Heart right ventricle (tissue), 16 donors: ENCODE measurements at places on chromosomes 2 and 18. TPM values are rescaled to one million over a fixed set of nuclear protein-coding genes. Genes with fewer than 3 reads are reported as not detected.

DNA sequence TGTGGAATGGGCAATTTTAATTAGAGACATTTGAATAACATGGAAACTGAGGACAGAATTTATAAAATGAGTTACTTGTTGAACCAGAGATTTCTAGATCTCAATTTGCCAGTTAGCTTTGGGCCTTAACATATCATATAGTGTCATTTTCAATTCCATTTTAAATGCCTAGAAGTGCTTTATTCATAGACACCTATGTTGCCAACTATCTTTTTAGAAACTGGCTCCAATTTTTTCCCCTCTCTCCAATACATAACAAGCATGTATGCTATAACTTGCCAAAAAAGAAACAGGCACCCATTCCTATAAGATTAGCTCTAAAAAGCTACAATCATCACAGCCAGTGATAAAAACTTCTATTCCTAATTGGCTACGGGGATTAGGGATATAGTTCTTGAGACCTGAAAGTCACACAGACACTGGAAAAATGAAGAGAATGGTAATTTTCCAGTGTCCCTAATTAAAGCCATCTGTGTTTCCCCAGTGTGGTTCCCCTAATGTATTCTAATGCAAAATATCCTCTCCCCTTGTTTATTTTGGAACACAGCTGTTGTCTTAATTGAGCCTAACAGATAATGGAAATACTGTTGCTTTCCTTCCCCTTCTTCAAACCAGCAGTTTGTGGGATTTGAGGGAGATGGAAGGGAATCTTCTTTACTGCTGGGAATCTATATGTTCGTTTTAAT lies 205.5 kb upstream of the FSHR start:
- no peak for DNase-seq

DNA sequence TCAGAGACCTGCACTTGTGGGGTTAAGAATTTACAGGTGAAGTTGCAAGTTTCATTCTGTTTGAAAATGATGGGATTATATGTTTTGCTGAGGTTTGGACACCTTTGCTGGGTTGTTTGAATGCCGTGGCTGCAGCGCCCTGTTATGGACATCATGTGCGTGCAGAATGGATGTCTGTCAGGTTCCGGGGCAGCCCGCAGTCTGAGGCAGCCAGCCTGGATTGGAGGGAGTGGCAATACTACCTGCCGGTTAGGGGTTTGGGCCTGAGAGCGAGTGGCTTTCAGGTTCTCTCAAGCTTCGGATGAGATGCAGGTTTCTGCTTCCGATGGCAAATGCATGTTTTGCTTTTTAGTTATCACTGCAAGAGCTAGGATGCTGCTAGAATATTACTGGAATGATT lies 1.1 kb downstream of the CASP8 start:
- DNase-seq, result no peak

GRCh38 chr2:9370746-9371145 lies 52.6 kb downstream of the ITGB1BP1 start:
- no peak for DNase-seq

GRCh38 chr18:23585897-23586248 lies 433 bp downstream of the NPC1 start:
- DNase-seq, result no peak

GRCh38 chr2:6554466-6554865 lies 311.2 kb downstream of the CMPK2 start:
- no peak for DNase-seq

Gene UGT1A10
- total RNA-seq, result not detected

Gene SIX3
- total RNA-seq, result not detected

Gene HJURP
- total RNA-seq, result not detected
